NCI-H524 (cell line): ENCODE measurements at places on chromosomes 2 and 18.

DNA sequence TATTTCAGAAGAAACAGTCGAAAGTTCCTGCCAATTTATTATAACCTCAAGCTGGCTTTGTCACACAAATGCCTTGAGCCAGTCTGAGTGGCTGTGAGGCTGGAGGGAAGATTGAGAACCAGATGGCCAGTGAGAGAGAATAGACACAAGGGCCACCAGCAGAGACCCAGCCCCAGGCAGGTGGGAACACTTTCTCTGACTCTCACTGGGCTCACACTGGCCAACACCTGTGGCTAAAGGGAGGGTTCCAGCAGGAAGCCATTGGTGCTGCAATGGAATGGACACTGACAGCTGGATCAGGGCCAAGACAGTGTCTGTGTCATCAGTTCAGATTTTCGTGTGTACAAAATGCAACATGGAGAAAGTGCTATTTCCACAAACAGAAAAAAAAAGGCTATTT, 29.9 kb downstream of the LOXHD1 start:
- DNase-seq: peak; percentile 39

- DNase-seq: peak; percentile 24
These were observed 137.0 kb upstream of the FANCL start for GRCh38 chr2:58378152-58378551.

DNA sequence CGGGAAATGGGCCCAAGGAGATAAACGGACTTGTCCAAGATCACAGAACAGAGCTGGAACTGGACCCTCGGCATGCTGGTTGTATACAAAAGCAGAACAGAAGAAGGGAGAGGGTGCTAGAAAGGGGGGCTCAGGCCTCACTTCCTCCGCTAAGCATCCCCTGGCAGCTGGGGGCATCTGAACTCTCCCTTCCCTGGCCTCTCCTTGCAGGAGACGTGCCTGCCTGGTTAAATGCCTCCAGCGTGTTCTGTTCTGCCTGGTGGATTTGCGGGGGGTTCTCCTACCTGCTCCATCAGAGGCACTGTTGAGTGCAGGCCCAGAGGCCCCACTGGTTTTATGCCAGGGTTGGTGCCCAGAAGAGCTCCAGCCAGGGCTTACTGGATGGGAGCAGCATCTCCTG, 124.7 kb downstream of the ZFP36L2 start:
- DNase-seq: no peak

DNA sequence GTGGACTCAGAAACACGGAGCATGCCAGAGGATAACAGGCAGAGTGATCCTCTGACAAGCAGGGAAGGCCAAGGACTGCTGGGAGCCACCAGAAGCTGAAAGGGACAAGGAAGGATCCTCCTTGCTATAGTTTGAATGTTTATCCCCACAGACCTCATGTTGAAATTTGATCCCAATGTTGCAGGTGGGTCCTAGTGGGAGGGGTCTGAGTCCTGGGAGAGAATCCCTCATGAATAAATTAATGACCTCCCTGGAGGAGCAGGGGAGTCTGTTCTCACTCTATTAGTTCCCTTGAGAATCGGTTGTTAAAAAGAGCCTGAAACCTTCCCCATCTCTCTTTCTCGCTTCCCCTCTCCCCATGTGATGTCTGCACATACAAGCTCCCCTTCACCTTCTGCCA, 124.4 kb downstream of the FBXO15 start:
- DNase-seq: no peak

- no peak for DNase-seq
These were observed 29.2 kb upstream of the ZDBF2 start for GRCh38 chr2:206245265-206245672.

- no peak for DNase-seq
These were observed 78.4 kb upstream of the MC2R start for GRCh38 chr18:13993730-13994129.

DNA sequence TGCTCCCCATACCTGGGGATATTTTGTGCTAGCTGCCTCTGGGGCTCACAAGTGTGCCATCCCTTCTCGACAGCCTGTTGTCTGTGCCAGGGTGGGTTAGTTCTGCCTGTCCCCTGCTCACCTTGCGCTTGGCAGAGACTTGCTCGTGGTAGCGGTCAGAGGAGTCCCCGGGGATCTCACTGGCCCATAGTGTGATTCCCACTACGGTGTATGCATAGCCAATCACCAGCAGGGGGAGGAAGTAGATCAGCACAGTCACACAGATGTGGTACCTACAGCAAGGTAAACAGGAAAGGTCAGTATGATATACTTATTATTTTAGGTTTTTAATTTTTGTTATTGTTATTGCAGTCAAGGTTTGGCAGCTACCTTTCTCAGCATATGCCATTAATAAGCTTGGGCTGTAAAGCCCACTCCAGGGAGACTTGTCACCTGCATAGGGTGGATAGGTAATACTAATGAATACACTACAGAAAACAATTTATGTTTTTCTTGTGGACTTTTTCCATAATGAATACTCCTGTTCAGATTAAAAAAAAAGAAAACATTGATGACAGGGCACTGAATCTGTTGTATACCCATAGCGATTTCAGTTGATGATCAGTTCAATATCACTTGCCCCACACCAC, 95.2 kb downstream of the POLE4 start:
- peak; percentile 7 for DNase-seq

GRCh38 chr2:74935975-74936391, 22.5 kb upstream of the POLE4 start:
- no peak for DNase-seq
